Suprapubic skin (tissue), 4 donors: ENCODE measurements at places on chromosomes 5 and 9. TPM values are rescaled to one million over a fixed set of nuclear protein-coding genes. Genes with fewer than 3 reads are reported as not detected.

FXN gene
- total RNA-seq: 2.3 TPM

DNA sequence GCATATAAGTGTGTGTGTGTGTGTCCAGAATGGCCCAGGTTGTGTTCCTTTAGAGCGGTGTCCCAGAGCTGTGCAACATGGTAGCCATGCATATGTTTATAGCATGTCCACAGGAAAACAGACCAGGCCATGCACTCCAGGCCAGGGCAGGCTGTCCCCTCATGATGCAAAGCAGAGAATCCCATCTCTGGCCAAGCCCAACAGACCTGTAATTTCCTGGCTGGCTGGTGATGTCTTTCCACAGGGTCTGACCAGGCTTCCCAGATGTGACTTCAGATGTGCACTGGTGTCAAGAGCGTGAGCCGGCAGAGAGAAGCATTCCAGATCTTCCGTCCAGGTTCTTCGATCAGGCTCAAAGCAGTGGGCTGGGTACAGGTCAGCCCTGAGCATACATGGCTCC is 21.1 kb upstream of the TCF7 start:
- no peaks in the 10 kb centered on the region for H3K36me3 ChIP-seq
- no peak overlapping the region for H3K27ac ChIP-seq
- DNase-seq: no peak

GRCh38 chr9:118000581-118000980 is 296.4 kb downstream of the TLR4 start:
- H3K4me3 ChIP-seq: no peak overlapping the region
- no peaks in the 10 kb centered on the region for H3K36me3 ChIP-seq
- H3K4me1 ChIP-seq: no peaks in the 10 kb centered on the region
- DNase-seq: no peak

GRCh38 chr5:10556289-10556807 is 7.5 kb upstream of the ANKRD33B start:
- H3K27me3 ChIP-seq: no peaks in the 10 kb centered on the region
- no peak for DNase-seq
- H3K4me3 ChIP-seq: no peak overlapping the region
- H3K4me1 ChIP-seq: peaks cover 42% of the 10 kb centered on the region
- no peak overlapping the region for H3K27ac ChIP-seq

KCNV2 gene
- total RNA-seq: not detected

DNA sequence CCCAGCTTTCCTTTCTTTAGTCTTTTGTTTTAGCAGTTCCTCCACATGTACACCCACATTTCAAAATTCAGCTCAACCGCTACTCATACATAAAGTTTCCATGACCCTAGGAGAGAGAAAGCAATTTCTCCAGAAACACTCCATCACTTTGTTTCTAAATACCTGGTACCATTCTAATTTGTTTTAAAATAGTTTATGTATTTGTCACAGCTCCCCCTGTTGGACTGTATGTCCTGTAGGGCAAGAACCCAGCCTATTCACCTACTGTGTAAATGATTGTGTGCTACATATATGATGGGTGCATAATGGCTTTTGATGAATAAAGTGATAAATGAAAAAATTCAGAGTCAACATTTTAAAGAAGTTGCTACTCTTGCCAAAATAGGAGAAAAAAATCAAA is 139.1 kb downstream of the COX7C start:
- H3K27ac ChIP-seq: no peak overlapping the region
- H3K36me3 ChIP-seq: no peaks in the 10 kb centered on the region
- DNase-seq: no peak

DNA sequence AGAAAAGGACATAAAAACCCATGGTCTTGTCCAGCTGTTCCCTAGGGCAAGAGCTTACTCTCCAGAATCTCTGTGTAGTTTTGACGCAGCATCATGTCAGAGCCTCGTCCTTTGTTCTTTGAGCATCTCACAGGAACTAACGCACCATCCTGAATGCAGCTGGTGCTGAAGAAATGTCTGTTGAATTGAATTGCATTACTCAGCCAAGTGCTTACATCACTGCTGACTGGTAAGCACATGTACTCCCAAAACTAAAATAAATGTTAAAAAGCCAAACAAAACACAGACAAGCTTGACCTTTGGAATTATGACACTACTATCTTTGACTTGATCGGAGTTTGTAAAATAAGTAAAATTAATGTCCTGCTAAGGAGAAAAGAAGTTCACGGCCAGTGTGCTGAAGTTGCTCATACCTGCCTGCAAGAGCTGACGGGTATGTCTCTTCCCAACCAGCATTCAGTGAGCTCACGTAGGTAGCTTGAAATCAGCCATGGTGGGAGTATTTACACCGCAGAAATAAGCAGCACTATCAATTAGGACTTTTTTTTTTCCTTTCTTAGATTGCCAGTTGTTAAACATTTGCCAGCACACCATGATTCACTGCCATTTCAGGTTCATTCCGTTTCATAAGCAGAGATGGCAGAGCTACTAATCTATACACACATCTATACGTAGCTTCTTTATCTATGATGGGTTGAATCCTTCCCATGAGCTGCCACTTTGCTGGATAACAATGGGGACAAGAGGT is 310.6 kb upstream of the MSX2 start:
- peaks cover under 1% of the 10 kb centered on the region for H3K4me1 ChIP-seq
- no peak for DNase-seq
- H3K27me3 ChIP-seq: peaks cover 18% of the 10 kb centered on the region
- no peak overlapping the region for H3K4me3 ChIP-seq
- H3K36me3 ChIP-seq: no peaks in the 10 kb centered on the region

MYMK gene
- not detected for total RNA-seq

- no peaks in the 10 kb centered on the region for H3K36me3 ChIP-seq
- H3K4me3 ChIP-seq: no peak overlapping the region
- peak; percentile 79 for DNase-seq
Observed at GRCh38 chr9:91060520-91061343, 259.1 kb downstream of the SYK start.

GRCh38 chr5:74282490-74282889 is 358.0 kb downstream of the ENC1 start:
- H3K27me3 ChIP-seq: no peaks in the 10 kb centered on the region
- peaks cover 2% of the 10 kb centered on the region for H3K4me1 ChIP-seq
- DNase-seq: no peak
- H3K36me3 ChIP-seq: no peaks in the 10 kb centered on the region
- H3K27ac ChIP-seq: no peak overlapping the region

DNA sequence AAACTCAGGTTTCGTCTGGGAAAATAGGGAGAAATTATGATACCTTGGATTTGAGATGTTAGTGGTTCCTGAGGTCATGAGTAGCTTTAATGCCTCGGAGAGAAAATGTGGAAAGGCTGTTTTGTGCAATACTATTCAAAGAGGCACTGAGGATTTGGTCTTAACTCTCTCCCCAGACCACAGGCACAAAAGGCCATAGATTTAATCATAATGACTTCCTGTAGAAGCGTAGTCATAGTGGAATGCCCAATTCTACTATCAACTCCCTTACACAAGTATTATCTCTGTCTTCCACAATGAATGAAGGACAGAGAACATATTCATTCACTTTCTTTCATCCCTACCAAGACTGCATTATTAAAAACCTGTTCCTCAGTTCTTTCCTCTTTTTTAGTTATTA is 153.0 kb upstream of the FTMT start:
- no peak for DNase-seq
- no peak overlapping the region for H3K4me3 ChIP-seq
- H3K27me3 ChIP-seq: no peaks in the 10 kb centered on the region
- H3K4me1 ChIP-seq: no peaks in the 10 kb centered on the region
- no peaks in the 10 kb centered on the region for H3K36me3 ChIP-seq

DNA sequence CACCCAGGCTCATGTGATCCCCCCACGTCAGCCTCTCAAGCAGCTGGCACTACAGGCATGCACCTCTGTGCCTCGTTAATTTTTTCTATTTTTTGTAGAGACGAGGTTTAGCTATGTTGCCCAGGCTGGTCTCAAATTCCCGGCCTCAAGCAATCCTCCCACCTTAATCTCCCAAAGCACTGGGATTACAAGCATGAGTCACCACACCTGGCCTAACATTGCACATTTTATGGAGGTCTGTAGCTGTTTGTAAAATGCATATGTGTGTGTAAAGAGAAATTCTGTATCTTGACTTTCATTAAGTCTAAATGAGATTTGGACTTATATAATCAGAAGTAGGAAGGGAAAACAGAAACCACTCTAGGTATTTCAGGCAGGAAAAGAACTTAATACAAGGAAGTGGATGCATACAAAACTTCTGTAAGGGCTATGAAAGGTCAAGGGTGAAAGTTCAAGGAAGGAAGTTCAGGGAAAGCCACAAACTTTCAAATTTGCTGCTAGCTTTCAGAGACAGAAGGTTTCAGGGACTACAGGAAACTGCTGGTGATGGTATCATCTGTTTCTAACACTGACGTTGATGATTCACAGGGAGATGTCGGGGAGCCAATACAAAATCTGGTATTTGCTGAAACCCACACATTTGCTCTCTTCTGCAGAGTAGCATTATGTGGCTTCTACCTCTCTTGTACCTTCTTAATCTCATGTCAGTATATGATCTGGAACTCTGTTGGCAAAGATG is 209.4 kb downstream of the PIK3R1 start:
- no peaks in the 10 kb centered on the region for H3K36me3 ChIP-seq
- no peak overlapping the region for H3K27ac ChIP-seq
- H3K27me3 ChIP-seq: no peaks in the 10 kb centered on the region
- DNase-seq: no peak
- H3K4me1 ChIP-seq: peaks cover 25% of the 10 kb centered on the region
- H3K4me3 ChIP-seq: no peak overlapping the region

LHFPL2 gene
- 10.6 TPM for total RNA-seq

- DNase-seq: no peak
- H3K4me1 ChIP-seq: no peaks in the 10 kb centered on the region
- H3K27me3 ChIP-seq: no peaks in the 10 kb centered on the region
- H3K36me3 ChIP-seq: no peaks in the 10 kb centered on the region
- no peak overlapping the region for H3K27ac ChIP-seq
Observed at GRCh38 chr5:75964008-75964407, 119.2 kb upstream of the SV2C start.

- no peaks in the 10 kb centered on the region for H3K27me3 ChIP-seq
- no peak overlapping the region for H3K4me3 ChIP-seq
- H3K36me3 ChIP-seq: peaks cover 69% of the 10 kb centered on the region
- no peaks in the 10 kb centered on the region for H3K4me1 ChIP-seq
- no peak overlapping the region for H3K27ac ChIP-seq
Observed at GRCh38 chr9:131191857-131192256, 66.5 kb downstream of the NUP214 start.
